Inflammatory macrophage (primary cell): ENCODE measurements at places on chromosomes 1 and 21.

GRCh38 chr1:179046808-179047635 lies 21.3 kb downstream of the FAM20B start:
- no peak for DNase-seq

- DNase-seq = no peak
Measured at GRCh38 chr1:11429226-11429625, 49.7 kb upstream of the DISP3 start.

DNA sequence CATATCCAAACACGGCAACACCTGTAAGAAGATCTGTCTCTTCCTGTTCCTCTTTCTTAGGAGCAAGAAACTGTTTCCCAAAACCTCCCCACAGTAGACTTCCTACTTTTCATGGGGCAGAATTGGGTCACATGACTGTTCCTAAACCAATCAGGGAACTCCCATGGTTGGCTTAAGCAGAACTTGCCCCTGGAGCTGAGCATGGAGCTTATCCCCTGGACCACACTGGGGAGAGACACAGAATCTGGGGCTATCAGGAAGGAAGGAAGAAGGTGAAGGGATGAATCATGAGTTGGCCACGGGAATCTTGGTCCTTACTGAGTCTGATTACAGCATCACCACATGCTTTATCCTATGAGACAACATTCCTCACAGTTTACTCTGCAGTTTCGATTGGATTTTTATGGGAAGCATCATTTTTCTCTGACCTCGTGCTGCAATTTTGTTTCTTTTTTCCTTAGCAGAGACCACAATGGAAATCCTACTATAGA lies 81.8 kb downstream of the CDC7 start:
- peak; percentile 18 for DNase-seq

DNA sequence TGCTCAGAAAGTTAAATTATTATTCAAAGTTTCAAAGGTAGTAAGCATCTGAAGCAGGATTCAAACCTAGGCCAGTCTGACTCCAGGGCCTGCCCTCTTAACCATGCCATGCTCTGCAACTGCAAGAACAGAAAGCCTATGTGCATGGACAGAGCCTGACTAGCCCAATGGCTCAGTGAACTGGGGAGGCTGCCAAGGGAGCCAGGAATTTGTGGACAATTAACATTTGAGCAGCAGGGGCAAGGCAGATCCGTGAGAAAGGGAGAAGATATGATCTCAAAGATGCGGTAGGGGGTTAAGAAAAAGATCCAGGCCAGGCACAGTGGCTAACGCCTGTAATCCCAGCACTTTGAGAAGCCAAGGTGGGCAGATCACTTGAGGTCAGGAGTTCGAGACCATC lies 6.5 kb upstream of the ATP1A4 start:
- DNase-seq = no peak
